ENCODE measurements at places on chromosomes 11 and 22.

- no peak for DNase-seq
Measured at GRCh38 chr22:49426618-49427266, 400.9 kb downstream of the BRD1 start.

DNA sequence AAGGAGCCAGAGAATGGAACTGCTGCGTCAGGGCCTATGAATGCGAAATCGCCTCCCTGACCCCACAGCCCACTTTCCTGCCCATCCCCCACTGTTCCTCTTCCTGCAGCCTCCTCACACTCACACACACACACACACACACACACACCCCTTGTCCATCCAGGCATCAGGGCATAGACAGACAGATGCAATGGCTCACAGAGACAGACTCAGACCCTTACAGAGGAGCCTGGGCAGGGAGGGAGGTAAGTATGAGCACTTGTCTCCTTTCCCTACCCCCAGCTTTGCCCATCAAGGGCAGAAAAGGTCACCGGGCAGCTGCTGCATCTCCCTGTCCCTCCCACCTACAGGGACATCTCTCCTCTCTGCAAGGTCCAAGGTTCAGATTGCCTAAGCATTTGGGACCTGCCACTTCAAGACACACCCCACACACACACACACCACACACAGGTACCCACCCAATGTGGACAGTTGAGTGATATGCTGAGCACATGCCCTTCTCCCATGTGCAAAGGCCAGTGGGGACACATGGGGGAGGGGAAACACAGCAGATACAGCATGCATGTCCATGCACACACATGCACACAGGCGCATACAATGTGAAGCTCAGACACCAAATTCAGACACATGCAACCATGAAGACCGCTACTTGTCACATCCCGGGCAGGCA, 2.0 kb upstream of the NRXN2 start:
- no peak for DNase-seq

- no peak for DNase-seq
Measured at GRCh38 chr22:26781596-26781995, 124.2 kb downstream of the MIAT start.

GRCh38 chr11:16770016-16770415, 31.6 kb downstream of the C11orf58 start:
- no peak for DNase-seq

GRCh38 chr11:8720868-8721608, 38.4 kb downstream of the RPL27A start:
- no peak for DNase-seq

Measured in astrocyte of the spinal cord (primary cell).